ENCODE measurements at places on chromosomes 6 and 20. TPM values are rescaled to one million over a fixed set of nuclear protein-coding genes. Genes with fewer than 3 reads are reported as not detected.

- no peak for DNase-seq
Measured at GRCh38 chr20:46482864-46483263, 30.5 kb downstream of the ZNF334 start.

The GINM1 gene
- 18.7 TPM for total RNA-seq

- no peak for DNase-seq
Measured at GRCh38 chr6:27897580-27898206, 14.5 kb downstream of the OR2B2 start.

DNA sequence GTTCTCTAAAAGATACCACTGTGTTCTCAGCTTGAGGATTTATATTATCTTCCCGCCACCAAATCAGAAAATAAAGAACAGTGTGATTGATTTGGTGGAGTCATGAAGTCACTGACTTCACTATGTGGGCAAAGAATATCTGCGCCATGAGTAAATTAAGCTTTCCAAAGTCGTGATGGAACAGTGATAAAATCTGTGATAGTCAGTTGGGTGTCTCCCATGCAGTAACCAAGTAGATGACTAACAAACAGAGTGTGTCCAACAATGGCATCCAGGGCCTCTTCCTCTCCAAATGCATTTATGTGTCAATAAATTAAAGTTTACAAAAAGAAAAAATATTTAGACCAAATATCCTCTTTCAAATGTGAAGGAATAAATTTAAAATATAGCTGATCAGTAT lies 87.0 kb upstream of the DST start:
- no peak for DNase-seq

- no peak for DNase-seq
Measured at GRCh38 chr6:169539176-169539897, 162.5 kb downstream of the WDR27 start.

The ADGRG6 gene
- total RNA-seq = 0.52 TPM

The DEFB123 gene
- not detected for total RNA-seq

- DNase-seq = no peak
Measured at GRCh38 chr6:108903796-108904195, 55.6 kb downstream of the ARMC2 start.

- peak; percentile 53 for DNase-seq
Measured at GRCh38 chr6:73309785-73310502, 44.1 kb downstream of the DPPA5 start.

All from activated CD4-positive, alpha-beta T cell treated with anti-CD3 and anti-CD28 coated beads, Interleukin-2, amount 10 ng/mL, durations not matched to agents 7 days and 5 days (primary cell).